ENCODE measurements at places on chromosomes 11 and 22.

DNA sequence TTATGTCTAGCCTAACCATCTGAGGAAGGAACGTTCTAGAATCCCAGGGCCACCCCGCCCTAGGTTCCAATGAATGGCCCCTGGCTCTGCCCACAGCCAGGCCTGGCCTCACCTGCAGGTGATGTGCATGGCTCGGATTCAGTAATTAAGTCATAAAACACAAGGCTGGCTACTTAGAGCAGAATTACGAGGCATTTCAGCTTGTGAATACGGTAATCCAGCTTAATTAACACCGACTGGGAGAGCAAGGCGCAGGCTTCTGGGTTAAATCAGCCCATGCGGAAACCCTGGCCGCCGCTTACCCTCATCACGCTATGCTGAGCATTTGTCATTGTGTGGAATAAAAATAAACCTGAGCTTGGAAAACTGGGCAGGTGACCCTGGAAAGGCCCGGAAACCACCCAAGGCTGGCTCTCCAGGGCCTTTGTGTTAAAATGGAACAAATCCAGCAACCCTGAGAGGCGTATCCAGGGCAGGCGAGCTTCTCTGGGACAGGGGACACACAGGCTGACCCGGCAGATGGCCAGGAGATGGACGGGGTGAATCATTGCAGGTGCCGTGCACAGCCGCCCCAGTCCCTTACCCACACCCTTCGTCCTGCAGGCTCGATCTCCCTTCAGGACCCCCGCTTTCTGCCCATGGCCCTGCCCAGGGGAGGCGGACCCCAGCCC, 220.2 kb downstream of the CTTN start:
- DNase-seq: no peak

- DNase-seq: no peak
Measured at GRCh38 chr11:36452961-36453360, 57.1 kb downstream of the TRAF6 start.

- DNase-seq: no peak
Measured at GRCh38 chr11:121895919-121896318, 220.1 kb downstream of the BLID start.

DNA sequence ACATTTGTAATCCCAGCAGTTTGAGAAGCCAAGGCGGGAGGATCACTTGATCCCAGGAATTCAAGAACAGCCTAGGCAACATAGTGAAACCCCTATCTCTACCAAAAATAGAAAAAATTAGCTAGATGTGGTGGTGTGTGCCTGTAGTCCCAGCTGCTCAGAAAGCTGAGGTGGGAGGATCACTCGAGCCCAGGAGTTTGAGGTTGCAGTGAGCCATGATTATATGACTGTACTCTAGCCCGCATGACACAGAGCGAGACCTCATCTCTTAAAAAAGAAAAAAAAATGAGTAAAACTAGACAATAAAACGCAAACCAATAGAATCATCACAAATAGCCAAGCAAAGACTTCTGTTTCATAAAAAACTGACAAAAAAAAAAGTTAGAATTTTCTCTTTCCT, 21.8 kb downstream of the NUCB2 start:
- no peak for DNase-seq

GRCh38 chr11:11389238-11389637, 36.2 kb upstream of the CSNK2A3 start:
- no peak for DNase-seq

DNA sequence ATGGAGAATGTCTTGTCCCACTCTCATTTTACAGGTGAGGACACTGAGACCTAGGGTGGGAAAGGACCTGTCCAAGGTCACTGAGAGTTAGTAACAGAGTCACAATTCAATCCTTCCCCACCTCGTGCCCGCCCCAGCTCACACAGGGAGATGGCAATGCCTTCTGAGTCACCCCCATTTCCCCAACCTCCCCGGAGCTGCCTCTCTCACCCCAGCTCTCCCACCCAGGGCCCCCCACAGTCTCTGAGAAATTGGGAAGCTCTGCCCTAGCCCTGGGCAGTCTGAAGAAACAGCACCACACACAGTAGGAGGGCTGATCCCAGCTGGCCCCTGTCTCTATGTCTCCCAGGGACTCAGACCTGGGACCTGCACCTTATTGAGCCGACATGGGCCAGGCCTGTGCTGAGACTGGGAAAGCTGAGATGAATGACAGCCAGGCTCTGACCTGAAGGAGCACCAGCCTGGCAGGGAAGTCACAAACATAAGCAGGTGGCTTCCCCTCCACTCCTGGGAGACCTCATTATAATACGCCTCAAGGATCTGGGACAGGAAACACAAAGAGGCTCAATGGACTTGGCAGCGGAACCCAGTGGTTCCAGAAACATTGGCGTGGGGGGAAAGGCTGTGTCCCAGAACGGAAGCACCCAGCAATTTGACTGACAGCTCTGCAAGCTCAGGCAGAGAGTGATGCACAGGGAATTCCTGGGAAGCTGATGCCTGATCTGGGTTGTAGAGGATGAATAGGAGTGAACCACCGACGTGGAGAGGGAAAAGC, 51.0 kb downstream of the CD6 start:
- no peak for DNase-seq

GRCh38 chr11:121344824-121345223, 52.3 kb downstream of the SC5D start:
- DNase-seq: no peak

- DNase-seq: no peak
Measured at GRCh38 chr11:1556278-1556902, 15.7 kb downstream of the DUSP8 start.
